Stimulated activated CD8-positive, alpha-beta memory T cell treated with anti-CD3 and anti-CD28 coated beads, Interleukin-7, amount 100 ng/mL, for 1 hour (primary cell): ENCODE measurements at places on chromosomes 13 and 19.

DNA sequence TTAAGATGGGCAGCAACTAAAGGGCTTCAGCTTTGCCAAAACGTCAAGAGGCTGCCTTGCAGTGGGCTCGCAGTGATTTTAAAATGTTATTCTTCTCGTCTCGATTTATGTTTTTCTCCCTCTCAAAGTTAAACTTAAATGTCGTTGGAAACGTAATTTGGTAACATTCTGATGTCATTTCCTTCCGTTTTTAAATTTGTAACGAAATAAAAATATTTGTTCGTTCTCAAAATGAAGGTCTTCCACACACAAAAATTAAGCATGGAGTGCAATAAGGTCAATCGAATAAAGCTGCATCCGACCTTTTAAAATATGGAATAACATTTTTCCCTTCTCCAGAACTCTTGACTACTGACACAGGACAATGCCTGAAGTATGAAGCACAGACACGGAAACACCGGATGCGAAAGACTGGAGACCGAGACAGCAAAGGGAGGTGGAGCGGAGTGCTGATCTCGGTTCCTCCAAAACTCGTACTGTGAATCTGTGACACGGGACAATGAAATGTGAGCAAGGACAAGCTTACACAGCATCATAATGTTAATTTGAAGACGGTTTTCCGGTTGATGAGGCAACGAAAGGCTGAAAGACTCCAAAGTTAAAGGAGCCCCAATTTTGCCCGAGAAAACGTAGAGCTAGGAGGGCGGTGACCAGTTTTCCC, 850 bp downstream of the MTMR6 start:
- DNase-seq = no peak

DNA sequence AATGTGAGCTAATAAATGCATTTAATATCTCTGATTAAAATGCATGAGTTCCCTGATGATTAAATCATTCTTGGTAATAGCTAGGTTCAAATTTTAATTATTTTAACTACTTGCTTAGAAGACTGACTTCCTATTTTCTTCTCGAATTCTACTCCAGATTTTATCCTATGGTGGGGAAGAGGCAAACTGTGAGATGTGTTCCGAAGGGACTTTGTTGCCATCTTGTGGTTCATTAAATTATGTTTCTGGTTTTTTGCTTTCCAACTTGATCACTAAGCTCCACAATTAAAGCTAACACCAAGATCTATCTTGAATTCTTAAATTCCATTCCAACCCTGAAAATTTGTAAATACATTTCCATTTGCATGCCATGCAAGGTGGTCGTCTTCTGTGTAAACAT, 538.4 kb upstream of the PCDH20 start:
- no peak for DNase-seq

GRCh38 chr19:54875506-54875905, 1.5 kb downstream of the FCAR start:
- no peak for DNase-seq

- DNase-seq = no peak
These were observed 10.6 kb upstream of the DPF1 start for GRCh38 chr19:38234615-38235014.

DNA sequence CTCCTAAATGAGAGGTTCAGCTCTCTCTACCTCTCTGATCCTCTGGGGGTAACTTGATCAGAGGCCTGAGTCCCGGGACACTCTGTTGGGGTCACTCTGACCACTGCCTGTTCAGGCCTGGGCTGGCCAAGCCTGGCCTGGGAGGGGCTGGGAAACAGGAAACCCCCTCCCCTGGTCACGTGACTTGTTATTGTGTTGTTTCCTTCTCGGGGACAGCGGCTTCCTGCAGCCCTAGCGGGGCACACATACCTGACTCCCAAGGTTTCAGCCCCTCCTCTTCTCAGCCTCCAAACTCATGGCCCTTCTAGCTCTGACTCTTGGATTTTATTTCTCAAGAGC, at the start of gene USHBP1:
USHBP1 (minus strand) TSS at position 105 of the 339 bp plus-strand sequence. CDS start 446 bp downstream, outside the sequence.
- no peak for DNase-seq

DNA sequence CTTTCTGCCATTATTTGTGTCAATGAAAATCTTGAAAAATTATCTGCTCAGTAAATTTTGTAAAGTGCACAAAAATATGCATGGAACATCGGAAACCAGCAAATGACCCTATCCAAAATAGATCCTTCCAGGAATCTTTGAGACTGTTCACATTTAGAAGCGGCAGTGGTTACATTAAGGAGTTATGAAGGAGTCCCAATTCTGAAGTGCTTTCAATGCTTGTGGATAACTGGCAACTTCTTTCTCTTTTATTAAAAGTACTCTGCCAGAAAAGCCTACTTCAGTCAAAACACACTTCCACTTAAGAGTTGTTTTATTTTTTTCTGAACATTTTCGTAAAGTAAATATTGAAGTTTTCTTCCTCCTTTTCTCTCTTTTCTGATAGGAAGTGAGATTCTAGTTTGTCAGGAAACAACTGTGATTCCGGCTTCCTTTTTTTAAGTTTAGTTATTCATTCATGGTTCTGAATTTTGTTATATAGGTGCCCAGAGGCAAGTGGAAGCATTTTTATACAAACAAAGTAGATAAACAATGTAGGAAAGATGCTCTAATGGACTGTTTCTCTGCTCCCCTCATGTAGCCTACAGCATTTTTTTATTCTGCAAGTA, 83.5 kb downstream of the PCDH9 start:
- no peak for DNase-seq

GRCh38 chr19:33187183-33187540, 7.0 kb upstream of the LRP3 start:
- DNase-seq = no peak
